ENCODE measurements at places on chromosomes 5 and 9.

DNA sequence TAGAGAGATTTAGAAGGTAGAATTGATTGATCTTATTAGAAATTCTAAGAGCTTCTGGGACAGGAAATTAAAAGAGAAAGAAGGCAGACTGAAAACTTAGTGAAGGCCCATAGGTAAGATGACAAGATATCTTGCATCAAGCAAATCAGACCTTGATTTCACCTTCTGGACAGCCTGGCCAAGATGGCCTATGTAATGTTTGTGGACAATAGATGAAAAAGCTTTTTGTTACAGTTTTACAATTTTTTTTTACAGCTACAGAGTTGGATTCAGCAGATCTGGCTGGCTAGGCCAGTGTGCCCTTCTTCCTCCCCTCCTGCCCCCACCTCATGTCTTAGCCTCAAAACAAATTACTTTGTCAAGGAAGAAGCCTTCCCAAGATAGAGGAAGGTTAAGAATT is 21.6 kb upstream of the HEMGN start:
- DNase-seq: no peak

GRCh38 chr5:51829691-51830090 is 446.4 kb downstream of the ISL1 start:
- no peak for DNase-seq

GRCh38 chr5:174731214-174732035 is 7.0 kb downstream of the MSX2 start:
- DNase-seq: no peak

- DNase-seq: no peak
Observed at GRCh38 chr5:100232736-100233135, 302.4 kb upstream of the FAM174A start.

- no peak for DNase-seq
Observed at GRCh38 chr5:10828241-10828640, 67.2 kb upstream of the DAP start.

GRCh38 chr9:90846770-90847419 is 45.3 kb downstream of the SYK start:
- DNase-seq: no peak

DNA sequence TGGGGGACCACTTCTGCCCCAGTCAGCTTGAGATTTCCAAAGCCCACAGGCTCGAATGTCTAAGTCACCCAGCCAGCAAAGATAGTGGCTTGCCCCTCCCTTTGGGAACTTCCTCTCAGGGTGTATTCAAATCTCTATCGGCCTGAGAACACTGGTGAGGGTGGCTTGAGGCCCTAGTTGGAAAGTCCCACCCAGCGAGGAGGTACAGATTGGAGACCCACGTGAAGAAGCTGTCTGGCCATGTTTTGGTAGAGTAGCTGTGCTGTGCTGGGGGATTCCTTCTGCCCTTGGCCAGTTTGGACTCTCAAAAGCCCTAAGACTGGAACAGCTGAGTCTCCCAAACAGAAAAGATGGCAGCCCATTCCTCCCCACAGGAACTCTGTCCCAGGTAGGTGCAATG is 172.7 kb upstream of the RIOK2 start:
- no peak for DNase-seq
